ENCODE measurements at places on chromosomes 4 and X. TPM values are rescaled to one million over a fixed set of nuclear protein-coding genes. Genes with fewer than 3 reads are reported as not detected.

ASB9 gene
- total RNA-seq: 0.95 TPM

ANTXR2 gene
- total RNA-seq: 70.0 TPM

F9 gene
- total RNA-seq: not detected

CNGA1 gene
- 11.5 TPM for total RNA-seq

UGT2A3 gene
- 119 TPM for total RNA-seq

ITM2A gene
- total RNA-seq: 13.7 TPM

SSX4 gene
- not detected for total RNA-seq

ERCC6L gene
- total RNA-seq: 1.6 TPM

DNA sequence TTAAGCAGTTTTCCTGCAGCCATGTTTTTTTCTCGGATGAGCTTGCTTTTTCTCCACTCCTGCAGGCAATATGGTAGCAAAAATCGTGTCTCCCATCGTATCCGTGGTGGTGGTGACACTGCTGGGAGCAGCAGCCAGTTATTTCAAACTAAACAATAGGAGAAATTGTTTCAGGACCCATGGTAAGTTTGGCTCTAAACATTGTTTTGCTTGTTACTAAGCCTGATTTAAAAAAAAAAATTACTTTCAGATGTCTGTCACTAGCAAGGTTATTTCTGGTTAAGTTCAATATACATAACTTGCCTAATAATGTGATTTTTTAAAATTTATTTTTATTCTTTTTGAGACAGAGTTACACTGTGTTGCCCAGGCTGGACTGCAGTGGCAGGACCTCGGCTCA lies 17.5 kb upstream of the GYG2 start:
- DNase-seq: no peak

- DNase-seq: no peak
Observed at GRCh38 chrX:47093248-47093647, 15.0 kb downstream of the RGN start.

DNA sequence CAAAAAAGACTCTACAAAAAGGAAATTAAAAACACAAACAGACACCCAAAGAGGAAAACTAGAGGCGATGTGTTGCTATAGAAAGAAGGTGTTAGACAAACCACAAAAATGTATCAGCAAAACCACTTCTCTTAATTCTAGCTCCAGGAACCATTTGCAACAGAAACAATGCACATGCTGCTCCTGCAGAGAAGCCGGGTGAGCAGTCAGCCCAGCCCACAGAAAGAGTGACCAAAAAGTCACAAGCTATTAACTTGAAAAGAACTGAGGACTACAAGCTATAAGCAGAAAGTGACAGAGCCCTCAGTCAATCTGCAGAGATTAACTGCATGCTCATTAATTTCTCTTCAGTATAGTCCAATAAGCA lies 96.2 kb upstream of the KLHL13 start:
- no peak for DNase-seq

- no peak for DNase-seq
Observed at GRCh38 chrX:124240422-124240821, 92.0 kb upstream of the TEX13D start.

DNA sequence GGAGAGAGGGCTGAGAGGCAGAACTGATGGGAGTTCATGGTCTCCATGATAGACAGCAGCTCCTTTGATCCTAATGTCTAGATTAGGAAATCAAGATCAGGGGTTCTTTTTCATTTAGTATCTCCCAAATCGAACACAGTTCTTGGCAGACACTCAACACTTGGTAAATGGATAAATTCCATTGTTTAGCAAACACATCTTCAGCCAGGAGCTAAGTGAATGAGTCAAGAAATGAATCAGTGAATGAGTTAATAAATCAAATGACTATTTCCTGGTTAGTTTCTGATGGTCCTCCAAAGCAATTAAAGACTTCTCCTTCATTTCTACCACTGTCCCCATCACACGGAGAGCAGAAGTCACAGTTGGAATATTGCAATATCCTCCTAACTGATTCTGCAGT lies 120.0 kb upstream of the SHISA3 start:
- no peak for DNase-seq

- no peak for DNase-seq
Observed at GRCh38 chr4:8030121-8030781, 90.6 kb upstream of the AFAP1 start.

- no peak for DNase-seq
Observed at GRCh38 chr4:150525321-150525868, 56.6 kb upstream of the MAB21L2 start.

- DNase-seq: peak; percentile 73
Observed at GRCh38 chr4:102500696-102501446, at the start of gene NFKB1. NFKB1 (plus strand) TSS chr4:102501359; CDS start chr4:102525519, 24,160 bp downstream.

DNA sequence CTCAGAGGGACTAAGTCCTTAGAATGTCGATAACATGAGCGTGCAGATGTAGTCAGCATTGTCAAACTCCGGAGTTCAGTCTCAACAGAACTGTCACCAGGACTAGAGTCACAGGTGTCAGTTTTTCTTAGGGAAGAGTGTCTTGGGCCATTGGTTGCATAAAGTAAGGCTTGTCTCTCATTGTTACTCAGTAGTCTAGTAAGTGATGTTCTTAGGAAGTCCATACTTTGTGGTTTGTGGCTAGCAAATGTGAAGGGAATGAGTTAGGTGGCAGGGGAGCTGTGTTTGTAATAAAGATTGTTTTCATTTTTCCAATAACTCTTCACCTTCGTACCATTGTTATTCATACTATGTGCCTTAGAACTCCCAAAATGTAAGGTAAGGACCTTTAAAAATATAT lies 119.6 kb downstream of the AFF2 start:
- DNase-seq: no peak

GRCh38 chr4:170307182-170307581 lies 217.4 kb upstream of the AADAT start:
- DNase-seq: no peak
